Natural killer cell treated with Interleukin-12 subunit alpha and Interleukin-12 subunit beta and Interleukin-15 and Interleukin-18, amount 100 ng/mL, for 72 hours (primary cell): ENCODE measurements at places on chromosomes 6 and 20.

DNA sequence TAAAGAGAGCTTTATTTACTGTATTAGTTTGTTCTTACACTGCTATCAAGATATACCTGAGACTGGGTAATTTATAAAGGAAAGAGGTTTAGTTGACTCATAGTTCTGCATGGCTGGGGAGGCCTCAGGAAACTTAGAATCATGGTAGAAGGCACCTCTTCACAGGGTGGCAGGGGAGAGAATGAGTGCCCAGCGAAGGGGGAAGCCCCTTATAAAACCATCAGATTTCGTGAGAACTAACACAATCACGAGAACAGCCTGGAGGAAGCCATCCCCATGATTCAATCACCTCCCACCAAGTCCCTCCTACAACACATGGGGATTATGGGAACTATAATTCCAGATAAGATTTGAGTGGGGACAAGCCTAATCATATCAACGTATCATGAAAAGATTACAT is 27.2 kb downstream of the ARID1B start:
- peaks cover 66% of the 10 kb centered on the region for H3K4me1 ChIP-seq
- no peak overlapping the region for H3K4me3 ChIP-seq
- no peak overlapping the region for H3K27ac ChIP-seq
- no peaks in the 10 kb centered on the region for H3K27me3 ChIP-seq
- no peak for DNase-seq
- H3K36me3 ChIP-seq: no peaks in the 10 kb centered on the region

DNA sequence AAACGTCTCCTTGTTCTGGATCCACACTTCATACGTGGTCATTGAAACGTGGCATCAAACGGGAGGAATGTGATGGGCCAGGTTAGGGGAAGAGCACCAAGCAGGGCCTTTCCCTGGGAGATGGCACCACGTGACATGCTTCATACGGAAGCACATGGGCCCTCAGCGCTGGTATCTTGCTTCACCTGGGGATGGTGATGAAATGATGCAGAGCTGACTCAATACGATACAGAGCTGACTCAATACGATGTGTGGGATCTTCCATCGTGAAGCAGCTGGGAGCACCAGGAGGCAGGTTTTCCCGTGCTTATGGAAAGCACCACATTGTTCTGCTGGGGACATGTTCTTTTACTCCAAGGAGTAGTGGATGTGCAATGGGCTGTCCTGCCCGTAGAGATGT is 22.5 kb upstream of the TAGAP start:
- no peak for DNase-seq
- peaks cover 55% of the 10 kb centered on the region for H3K4me1 ChIP-seq
- peak overlapping the region; percentile 13 for H3K4me3 ChIP-seq
- peak overlapping the region; percentile 98 for H3K27ac ChIP-seq

- no peaks in the 10 kb centered on the region for H3K27me3 ChIP-seq
- no peaks in the 10 kb centered on the region for H3K4me1 ChIP-seq
- H3K27ac ChIP-seq: no peak overlapping the region
- no peaks in the 10 kb centered on the region for H3K36me3 ChIP-seq
- no peak for DNase-seq
Observed at GRCh38 chr6:68724060-68724459, 89.0 kb downstream of the ADGRB3 start.

GRCh38 chr20:63829603-63829944 is 1.5 kb downstream of the ZBTB46 start:
- H3K36me3 ChIP-seq: peaks cover 6% of the 10 kb centered on the region
- peaks cover 26% of the 10 kb centered on the region for H3K27me3 ChIP-seq
- H3K27ac ChIP-seq: peak overlapping the region; percentile 68
- H3K4me1 ChIP-seq: peaks cover 10% of the 10 kb centered on the region
- DNase-seq: no peak
- peak overlapping the region; percentile 93 for H3K4me3 ChIP-seq

DNA sequence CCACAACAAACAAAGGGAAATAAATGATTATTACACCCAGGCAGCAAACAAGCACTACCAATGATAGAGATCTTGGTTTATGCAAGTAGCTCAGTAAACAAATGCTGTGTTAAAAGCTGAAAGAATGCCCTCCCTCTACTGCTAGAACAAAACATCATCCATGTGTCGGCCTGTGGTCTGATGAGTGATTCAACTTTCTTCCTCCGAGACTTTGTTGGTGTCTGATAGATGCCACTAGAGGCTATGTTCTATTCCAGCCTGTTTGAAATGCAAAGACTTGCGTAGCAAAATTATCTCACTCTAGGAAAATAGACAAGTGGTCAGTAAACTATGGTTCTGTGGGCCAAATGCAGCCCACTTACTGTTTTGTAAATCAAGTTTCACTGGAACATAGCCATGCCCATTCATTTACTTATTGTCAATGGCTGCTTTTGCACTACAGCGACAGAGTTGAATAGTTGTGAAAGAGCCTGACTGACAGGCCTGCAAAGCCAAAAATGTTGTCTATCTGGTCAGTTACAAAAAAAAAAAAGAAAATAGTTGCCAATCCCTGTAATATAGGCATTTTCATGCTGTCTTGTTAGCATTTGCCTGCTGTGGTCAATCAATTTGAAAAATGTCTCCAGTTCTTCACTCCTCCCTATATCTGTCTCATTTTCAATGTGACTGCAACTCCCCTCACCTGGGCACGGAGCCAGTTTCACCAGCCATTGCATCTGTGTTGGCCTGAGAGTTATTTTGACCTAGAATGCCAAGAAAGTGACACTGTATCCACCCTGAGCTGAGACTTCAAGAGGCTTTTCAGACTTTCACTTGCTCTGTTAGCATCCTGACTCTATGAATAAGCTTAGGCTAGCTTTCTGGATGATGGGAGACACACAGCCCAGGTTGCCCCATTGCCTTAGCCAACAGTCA is 544.6 kb upstream of the BTBD3 start:
- no peaks in the 10 kb centered on the region for H3K4me1 ChIP-seq
- no peaks in the 10 kb centered on the region for H3K36me3 ChIP-seq
- no peaks in the 10 kb centered on the region for H3K27me3 ChIP-seq
- no peak overlapping the region for H3K27ac ChIP-seq
- no peak overlapping the region for H3K4me3 ChIP-seq

GRCh38 chr20:51412951-51413481 is 129.5 kb downstream of the NFATC2 start:
- peaks cover 72% of the 10 kb centered on the region for H3K4me1 ChIP-seq
- H3K4me3 ChIP-seq: no peak overlapping the region
- H3K27me3 ChIP-seq: no peaks in the 10 kb centered on the region
- H3K36me3 ChIP-seq: peaks cover 10% of the 10 kb centered on the region
- no peak for DNase-seq

- no peaks in the 10 kb centered on the region for H3K27me3 ChIP-seq
- no peaks in the 10 kb centered on the region for H3K4me1 ChIP-seq
- DNase-seq: no peak
- H3K36me3 ChIP-seq: peaks cover 8% of the 10 kb centered on the region
Observed at GRCh38 chr6:20644667-20645370, 110.6 kb downstream of the CDKAL1 start.

DNA sequence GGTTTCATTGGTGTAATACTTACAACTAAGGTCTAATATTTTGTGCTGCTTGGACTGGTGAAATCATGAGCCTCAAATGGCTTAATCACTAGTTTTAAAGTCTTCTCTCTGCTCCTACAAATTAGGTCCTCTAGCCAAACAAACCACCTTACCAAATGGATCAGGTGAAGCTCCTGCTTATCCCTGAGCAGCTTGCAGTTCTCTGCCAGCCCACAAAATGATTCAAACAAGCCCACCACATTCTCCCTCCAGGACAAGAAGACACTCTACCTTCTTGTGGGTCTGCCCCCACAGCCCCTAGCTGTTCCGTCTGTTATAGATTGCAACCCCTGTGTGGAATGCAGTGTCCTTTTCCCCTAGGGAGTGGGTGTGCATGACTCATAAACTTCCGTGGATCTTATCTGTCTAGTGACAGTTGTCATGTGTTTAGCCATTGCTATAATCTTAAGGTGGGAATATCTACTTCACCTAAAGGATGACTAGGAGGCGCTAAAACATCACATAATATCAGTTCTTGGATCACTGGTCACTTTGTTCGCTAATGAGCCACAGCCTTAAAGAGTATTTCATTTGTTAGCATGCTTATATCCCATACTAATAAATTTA is 940.5 kb upstream of the MANEA start:
- H3K27ac ChIP-seq: no peak overlapping the region
- DNase-seq: no peak
- no peak overlapping the region for H3K4me3 ChIP-seq

DNA sequence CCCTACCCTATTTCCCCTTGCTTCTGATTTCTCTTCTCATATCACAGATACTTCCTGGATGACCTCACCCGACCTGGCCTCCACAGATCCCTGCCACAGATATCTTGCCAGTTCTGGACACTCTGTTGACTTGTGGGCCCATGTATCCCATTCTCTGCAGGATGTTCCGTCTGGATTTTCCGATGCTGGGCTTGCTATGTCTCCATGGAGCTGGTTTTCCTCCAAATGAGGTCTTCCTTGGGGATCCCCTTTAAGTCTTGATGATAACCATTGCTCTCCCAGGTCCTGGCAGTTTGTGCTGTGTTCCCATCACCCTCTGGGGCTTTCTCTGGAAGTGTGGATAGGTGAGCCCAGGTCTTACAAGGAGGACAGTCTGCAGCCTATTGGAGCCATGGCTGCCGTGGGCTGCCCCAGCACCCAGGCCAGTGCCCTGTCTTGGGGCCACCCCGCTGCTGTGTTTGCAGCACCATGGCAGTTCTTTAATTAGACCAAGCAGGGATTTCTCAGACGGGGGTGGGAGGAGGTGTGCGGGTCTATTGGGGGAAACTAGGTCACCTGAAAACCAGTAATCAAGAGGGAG is 23.9 kb downstream of the PPP1R16B start:
- H3K4me3 ChIP-seq: no peak overlapping the region
- H3K4me1 ChIP-seq: peaks cover 52% of the 10 kb centered on the region
- no peak for DNase-seq
- H3K27me3 ChIP-seq: no peaks in the 10 kb centered on the region

DNA sequence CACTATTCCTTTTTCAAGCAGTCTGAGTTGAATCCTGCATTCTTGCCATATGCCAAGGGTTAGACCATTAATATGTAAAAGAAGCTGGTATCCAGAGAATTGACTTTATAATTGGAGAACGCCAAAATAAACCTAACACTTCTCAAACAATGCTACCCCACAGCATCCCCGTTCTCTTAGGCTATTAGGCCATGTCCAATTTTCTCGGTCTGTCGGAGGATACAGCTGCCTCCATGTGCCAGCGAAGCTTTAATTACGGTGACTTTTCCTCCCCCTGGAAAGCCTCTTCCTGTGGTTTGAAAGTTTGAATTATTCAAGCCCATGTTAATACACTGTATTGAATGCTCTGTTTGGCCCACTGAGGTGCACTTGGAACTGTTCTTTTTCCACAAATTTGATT is 60.5 kb downstream of the HS3ST5 start:
- H3K4me1 ChIP-seq: no peaks in the 10 kb centered on the region
- H3K27ac ChIP-seq: no peak overlapping the region
- no peak overlapping the region for H3K4me3 ChIP-seq
- no peak for DNase-seq
